ENCODE measurements at places on chromosomes 3 and 15. TPM values are rescaled to one million over a fixed set of nuclear protein-coding genes. Genes with fewer than 3 reads are reported as not detected.

The COL6A5 gene
- not detected for total RNA-seq

The GPR171 gene
- not detected for total RNA-seq

The THSD4 gene
- total RNA-seq: 21.9 TPM

The WDR53 gene
- total RNA-seq: 7.5 TPM

The CCDC54 gene
- not detected for total RNA-seq

The POLG gene
- 56.3 TPM for total RNA-seq
